ENCODE measurements at places on chromosomes 1 and 21.

DNA sequence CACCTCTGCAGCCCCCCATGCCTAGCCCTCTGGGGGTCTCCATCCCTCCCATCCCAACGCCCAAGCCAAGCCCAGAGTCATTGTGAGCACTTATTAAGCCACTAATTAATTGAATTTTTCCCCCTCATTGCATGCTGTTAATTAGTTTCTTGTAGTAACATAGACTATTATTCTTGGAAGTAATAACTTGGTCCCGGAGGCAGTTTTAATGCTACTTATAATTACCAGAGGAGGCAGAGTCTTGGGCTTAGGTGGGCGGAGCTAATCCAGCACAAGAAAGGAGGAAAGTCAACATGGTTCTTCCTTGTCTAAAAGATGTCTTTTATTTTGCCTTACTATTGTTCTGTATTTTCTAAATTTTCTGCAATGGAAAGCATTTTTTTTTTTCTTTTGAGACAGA lies 27.7 kb downstream of the FBXO2 start:
- no peak for DNase-seq

GRCh38 chr1:78645723-78646122 lies 3.9 kb upstream of the IFI44 start:
- DNase-seq: peak; percentile 39

DNA sequence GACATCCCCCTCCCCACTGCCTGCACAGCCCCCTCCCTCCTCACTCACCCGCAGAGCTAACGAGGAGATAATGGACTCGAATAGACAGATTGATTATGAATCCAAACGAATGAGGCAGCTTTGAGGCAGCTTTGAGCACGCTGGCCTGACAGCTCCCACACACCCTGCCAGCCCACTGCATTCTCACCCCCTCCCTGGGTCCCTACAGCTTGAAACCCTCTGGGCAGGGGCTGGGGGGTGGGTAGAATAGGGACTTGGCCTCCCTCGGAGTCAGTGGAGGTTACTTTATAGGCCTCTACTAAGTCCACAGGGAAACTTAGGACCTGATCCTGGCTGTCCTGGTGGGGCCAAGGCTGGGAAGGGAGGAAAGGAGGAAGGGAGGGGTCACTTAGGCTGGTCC lies 1.9 kb downstream of the NTRK1 start:
- no peak for DNase-seq

DNA sequence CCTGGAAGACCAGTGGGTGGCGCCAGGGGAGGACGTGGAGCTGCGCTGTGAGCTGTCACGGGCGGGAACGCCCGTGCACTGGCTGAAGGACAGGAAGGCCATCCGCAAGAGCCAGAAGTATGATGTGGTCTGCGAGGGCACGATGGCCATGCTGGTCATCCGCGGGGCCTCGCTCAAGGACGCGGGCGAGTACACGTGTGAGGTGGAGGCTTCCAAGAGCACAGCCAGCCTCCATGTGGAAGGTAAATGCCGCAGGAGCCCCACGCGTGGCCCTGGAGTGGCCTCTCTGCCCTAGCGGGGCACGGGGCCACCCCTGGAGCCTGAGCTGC lies 75.2 kb downstream of the OBSCN start:
- no peak for DNase-seq

DNA sequence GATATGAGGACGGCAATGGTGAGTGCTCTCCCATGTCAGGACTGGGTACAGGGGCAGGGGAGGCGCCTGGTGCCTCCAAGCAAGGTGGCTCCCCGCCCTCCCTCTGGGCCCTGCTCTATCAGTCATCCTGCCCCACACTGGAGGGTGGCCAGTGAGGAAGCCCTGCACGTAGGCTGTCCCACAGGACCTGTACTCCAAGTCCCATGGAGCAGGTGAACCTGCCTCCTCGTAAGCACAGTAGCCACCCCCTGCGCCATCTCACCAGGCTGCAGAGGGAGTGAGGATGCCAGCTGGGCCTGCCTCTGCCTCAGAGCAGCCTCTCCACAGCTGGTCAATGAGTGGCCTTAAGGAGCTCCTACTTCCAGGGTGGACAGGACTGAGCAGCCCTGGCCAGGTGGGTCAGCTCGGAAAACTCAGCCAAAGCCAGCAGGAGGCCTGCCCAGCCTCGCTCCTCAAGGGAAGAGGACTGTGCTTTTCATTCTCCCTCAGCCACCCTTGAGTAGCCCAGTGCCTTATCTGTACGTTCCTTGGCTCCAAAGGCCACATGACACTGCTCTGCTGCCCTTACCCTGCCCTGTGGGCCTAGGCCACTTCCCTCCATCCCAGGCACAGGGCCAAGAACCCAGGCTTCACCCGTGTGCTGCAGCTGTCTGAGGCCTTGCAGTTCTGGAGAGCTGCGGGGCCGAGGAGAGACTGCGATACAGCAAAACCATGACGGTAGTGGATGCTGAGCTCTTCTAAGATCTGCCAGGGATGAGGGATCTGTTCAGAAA lies 39.6 kb downstream of the SLC45A1 start:
- DNase-seq: no peak

Measured in suppressor macrophage treated with lipopolysaccharide for 4 hours (primary cell).